ENCODE measurements at places on chromosomes 2 and 18.

DNA sequence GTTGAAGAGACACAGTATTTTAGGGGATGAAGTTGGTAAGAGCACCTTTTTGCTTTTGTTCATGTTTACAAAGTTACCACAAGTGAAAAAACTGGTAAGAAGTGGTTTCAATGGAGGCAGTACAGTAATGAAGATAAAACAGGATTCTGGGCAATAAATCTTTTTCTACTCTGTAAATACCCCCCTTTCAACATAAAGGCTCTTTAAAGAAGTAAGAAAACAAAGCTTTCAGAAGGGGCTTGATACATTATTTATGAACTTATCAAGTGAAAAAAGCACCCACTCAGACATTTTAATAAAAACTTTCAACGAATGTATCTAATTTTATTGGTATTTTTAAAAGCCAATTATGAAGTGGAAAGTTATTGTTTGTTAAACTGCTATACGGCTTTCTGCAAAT is 522.9 kb downstream of the ZEB2 start:
- no peak for DNase-seq

DNA sequence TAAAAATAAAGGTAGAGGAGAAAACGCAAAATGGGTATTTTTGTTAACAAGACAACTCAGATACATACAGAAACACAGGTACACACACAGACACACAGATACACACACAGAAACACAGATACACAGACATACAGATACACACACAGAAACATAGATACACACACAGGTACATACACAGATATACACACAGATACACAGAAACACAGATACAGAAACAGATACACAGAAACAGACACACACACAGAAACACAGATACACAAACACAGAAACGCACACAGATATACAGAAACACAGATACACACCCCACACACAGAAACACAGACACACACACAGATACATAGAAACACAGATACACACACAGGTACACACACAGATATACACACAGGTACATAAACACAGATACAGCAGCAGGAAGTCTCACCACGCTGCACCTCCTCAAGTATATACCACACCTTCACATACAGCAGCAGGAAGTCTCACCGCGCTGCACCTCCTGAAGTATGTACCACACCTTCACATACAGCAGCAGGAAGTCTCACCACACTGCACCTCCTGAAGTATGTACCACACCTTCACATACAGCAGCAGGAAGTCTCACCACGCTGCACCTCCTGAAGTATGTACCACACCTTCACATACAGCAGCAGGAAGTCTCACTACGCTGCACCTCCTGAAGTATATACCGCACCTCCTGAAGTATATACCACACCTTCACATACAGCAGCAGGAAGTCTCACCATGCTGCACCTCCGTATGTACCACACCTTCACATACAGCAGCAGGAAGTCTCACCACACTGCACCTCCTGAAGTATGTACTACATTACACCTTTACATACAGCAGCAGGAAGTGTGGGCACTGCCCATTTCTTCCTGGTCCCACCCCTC is 250.5 kb downstream of the HDAC4 start:
- DNase-seq = no peak

DNA sequence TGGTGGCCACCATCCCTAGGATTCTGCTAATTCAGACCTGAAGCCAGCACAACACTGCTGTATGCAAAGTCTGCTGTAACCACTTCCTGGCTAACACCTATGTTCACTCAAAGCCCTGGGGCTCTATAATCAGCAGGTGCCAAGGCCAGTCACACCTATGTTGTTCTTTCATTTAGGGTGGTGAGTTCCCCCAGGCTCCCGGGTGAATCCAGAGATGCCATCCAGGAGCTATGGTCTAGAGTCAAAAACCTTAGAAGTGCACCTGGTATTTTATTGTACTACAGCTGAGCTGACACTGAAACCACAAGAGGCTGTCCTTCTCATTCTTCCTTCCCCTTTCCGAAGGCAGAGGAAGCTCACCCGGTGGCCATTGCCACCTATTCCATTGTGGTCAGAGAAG is 46.2 kb upstream of the CCDC141 start:
- DNase-seq = no peak

DNA sequence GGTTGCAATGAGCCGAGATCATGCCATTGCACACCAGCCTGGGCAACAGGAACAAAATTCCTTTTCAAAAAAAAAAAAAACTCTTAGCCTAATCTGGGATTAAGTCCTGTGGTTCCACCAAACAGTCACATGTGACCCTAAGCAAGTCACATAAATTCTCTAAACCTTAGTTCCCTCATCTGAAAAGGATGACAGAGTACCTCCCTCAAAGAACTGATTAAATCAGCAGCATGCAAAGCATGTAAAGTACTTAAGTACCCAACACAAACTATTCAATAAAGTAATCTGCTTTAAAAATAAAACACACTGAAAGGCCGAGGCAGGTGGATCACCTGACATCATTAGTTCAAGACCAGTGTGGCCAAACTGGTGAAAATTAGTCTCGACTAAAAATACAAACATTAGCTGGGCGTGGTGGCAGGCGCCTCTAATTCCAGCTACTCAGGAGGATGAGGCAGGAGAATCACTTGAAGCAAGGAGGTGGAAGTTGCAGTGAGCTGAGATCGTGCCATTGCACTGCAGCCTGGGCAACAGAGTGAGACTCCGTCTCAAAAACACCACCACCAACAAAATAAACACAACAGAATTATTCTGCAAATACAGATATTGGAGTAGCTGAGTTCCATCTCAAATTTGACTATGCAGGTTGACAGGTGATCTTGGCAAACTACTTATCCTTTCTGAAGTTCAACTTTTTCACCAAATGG is 7.0 kb downstream of the USP34 start:
- DNase-seq = no peak

DNA sequence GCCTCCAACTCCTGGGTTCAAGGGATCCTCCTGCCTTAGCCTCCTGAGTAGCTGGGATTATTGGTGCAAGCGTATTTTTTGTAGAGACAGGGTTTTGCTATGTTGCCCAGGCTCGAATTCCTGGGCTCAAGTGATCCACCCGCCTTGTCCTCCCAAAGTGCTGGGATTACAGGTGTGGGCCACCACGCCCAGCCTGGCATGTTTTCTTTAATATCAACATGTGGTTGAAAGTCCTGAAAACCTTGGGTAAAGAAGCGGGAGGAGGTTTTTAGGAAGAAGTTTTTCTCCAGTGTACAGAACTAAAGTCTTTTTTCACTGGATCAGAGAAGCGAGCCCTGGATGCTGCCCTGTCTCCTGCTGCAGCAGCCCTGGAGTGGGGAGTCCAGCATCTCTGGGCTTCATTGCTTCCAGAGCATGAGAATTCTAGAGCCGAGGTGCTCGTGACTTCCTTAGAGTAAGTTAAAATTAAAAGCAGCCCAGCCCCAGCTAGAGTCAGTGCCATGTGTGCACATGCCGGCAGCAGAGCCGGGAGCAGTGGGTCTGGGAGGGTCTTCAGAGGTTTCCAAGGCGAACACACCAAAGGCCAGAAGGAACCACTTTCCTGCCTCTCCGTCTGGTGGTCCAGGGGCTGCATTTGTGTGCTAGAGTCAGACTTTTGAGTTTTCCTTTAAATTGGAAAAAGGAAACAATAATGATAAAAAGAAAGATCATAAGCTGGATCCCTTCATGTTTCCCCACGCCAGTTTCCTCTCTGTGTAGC is 31.2 kb downstream of the ITGB1BP1 start:
- no peak for DNase-seq

GRCh38 chr2:70854411-70854810 is 18.8 kb upstream of the CD207 start:
- DNase-seq = no peak

GRCh38 chr2:175877845-175878544 is 124.1 kb downstream of the LNPK start:
- DNase-seq = peak; percentile 9

DNA sequence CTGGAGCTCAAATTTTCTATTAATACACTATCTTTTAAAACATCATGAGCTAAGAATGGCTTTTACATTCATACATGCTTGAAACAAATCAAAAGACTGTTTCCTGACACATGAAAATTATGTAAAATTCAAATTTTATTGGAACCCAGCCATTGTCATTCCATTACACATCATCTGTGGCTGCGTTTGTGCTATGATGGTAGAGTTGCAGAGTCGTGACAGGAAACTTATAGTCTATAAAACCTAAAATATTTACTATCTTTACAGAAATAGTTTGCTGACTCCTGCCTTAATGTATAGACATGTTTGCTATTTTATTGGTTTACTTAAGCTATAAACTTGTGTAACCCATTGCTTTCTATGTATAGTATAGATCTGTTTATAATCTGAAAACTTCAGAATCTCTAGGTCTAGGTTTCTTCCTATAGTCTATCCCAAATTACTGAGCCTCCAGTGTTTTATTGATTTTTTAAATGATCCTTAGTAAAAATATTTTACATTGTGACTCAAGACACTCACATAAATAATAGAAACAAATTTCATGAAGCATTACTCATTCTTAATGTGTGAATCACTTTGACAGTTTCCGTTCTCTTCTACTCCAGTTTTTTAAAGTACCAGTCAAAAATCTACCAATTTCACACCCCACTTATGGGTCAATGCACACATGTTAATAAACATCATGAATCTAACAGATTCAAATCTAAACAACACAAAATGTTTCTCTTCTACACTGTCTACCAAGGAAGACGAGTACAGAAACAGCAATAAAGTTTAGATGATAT is 26.4 kb upstream of the MRPL19 start:
- DNase-seq = peak; percentile 68

GRCh38 chr2:161952783-161953191 is 121.2 kb downstream of the DPP4 start:
- no peak for DNase-seq

- no peak for DNase-seq
These were observed 93.8 kb upstream of the COPS8 start for GRCh38 chr2:236991874-236992273.

GRCh38 chr18:10365901-10366300 is 88.5 kb upstream of the APCDD1 start:
- DNase-seq = no peak

Measured in RKO (cell line).